ENCODE measurements at places on chromosomes 1 and 21.

DNA sequence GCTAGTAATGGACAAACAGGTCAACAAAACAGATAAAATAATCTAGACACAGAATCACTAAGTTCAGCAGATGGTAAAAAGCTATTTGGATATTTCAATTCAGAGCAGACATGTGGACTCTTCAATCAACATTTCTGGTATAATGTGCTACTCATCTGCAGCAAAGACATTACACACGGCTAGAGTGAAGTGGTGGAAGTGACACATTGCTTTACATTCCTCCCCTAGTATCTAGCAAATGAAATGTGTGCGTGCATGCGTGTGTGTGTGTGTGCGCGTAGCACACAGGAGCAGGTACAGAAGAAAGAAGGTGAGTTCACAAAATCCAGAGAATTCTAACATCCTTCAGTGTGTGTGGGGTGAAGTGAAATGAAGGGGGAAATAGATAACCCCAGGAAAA, 8.3 kb downstream of the AHCTF1 start:
- no peak for DNase-seq

- DNase-seq: no peak
Measured at GRCh38 chr21:42737951-42738590, 84.7 kb downstream of the PDE9A start.

DNA sequence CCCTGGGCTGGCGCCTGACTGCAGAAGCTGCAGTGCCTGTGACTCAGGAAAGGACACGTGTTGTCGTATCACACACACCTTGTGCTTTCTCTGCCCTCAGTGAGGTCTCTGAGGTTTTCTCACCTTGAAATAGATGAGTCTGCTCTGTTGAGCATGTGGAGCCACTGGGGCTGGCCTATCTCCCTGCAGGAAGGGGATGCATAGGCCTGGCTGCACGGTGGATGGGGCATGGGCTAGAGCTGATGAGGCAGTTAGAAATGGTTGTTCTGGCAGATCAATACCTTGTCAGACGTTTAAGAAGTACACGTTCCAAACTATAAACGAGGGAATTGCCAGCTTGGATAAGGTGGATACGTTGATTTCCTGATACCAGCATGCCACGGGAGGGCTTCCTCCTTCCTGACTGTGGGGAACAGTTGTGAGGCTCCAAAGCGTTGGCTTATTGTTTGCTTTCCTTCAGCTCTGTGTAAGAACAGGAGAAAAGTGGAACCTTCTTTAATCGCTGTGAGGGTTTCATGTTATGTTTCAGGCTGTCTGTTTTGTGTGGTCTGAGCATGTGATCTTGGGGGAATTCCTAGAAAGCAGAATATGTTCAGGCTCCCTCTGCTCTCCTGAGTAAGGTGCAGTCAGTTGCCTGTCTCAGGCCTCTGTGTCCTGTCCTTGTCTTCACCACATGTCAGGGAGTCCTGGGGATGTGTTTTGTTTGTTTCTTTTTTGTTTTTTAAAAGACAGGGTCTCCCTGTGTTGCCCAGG, 44.8 kb downstream of the PCNT start:
- DNase-seq: no peak

DNA sequence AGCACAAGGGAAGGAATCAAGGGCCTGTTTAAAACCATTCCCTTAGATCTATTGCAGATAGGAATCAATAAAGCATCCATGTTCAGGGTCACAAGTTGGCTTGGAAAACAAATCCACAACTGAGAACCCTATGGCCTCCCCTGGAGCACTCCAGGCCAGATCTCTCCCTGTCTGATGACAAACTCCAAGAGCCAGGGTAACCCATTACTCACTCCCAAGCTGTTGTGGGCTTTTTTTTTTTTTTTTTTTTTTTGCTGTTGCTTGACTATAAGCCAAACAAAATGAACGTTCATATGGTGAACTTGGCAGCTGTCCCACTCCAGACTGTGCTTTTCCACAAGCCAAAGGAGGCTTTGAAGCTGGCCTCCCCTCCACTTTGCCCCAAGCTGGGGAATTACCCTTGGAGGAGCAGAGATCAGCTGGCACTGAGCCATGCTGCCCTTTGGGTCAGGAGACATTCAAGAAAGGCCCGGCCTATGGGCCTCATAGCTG, 35.7 kb upstream of the VAV3 start:
- DNase-seq: peak; percentile 87

DNA sequence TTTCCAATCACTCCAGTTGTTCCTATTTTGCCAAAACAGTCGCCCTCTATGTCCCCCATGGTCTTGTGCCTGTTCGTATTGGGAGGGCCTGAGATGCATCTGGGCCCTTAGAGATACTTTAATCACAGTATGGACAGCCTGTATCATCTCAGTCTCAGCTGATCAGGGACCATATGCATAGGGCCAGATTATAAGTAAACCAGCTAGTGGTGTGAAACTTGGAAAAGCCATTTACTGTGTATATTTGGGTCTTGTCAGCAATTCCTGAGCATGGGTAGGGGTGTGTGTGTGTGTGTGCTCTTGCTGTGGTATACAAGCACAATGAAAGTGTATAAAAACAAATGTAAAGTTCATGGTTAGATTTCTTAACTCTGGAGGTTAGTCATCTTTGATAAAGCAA, 22.8 kb downstream of the SH3BGR start:
- DNase-seq: no peak

DNA sequence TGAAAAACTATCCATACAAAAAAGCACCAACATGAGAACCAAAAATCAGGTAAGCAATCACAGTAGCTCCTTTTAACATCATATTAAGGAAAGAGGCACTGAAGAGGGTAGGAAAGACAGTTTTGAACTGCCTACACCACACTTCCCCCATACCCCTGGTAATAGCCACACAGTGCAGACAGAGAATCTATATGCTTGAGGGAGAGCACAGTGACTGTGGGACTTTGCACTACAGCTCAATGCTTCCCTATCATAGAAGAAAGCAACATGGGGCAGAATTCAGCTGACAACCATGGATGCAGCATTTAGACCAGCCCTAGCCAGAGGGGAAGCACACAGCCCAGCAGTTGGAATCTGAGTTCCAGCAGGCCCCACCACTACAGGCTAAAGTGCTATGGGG, 7.9 kb upstream of the TEX50 start:
- DNase-seq: no peak

DNA sequence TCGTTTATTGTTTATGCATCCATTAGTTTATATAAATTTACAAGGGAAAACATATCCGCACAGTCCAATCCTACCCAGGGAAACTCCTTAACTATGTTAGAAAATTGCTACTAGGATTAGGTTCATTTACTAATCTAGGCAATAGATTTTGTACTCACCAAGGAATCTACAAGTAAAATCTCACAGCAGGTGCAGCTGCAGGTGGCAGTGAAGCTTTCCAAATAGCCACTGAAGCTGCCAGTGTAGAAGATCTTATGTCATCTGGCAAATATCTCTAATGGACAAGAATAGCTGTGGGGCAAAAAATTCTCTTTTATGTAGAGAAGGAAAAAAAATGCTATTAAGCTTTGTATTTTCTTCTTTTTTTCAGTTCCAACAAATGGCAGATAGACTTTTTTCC, 963.4 kb upstream of the ADGRL4 start:
- DNase-seq: peak; percentile 6

- DNase-seq: no peak
Measured at GRCh38 chr1:215860833-215861232, 293.7 kb downstream of the KCTD3 start.

DNA sequence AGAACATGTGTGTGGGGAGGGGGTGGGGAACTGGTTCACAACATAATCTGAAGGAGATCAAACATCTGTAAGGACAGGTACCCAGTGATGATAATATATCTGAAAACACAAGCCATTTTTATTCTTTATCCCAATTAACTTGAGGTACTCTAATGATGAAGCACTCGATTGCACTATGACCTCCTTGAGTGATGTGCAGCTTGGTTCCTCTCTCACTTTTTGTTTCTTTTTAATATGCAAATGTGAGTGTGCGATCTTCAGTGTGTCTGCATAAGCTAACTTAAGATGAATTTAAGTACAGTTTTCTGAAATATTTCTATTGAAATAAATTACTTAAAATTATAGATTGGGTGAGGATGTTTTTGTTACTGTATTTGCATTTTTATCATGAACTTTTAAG, 50.6 kb upstream of the ANGPTL1 start:
- no peak for DNase-seq

GRCh38 chr21:44996096-44996495, 56.3 kb downstream of the SLX9 start:
- no peak for DNase-seq

GRCh38 chr1:209723756-209724693, 19.4 kb downstream of the HSD11B1 start:
- no peak for DNase-seq

DNA sequence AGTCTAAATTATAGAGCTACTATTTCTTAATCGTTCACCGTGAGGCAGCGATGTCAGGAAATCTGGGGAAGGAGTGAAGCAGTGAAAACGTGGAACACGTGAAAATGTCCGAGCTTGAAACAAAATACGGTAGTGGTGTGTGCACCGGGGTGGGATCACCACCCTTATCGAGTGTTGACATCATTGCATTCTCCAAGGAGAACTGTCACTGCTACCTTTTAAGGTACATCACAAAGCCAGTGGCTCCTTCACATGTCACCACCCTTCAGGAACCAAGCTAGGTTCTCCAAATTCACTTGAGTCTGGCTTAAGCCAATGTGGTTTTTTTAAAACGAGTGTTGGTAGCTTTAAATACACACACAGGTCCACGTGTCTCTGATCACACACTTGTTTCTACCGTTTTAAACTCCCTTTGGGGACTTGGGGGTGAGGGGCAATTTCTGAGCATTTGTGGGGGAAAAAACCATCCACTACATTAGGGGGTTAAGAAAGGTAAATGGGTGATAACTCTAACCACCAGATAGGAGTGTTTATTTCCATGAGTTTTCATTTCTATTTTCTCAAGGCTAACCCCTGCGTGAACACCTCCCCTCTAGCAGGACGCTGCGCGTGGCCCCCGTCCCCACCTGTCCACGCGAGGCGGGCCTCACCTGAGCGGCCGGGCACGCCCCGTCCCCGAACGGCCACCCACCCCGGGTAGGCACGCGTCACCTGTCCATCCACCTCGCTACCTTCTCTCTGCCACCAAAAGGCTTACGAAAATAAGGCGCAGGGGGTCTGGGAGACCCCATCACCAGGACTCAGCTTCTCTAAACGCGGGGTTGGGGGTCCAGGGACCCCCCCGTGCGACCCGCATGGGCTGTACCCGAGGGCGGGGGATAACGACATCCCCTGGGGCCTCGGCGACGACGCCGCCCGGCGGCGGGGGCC, 978 bp downstream of the PRDM15 start:
- peak; percentile 30 for DNase-seq

- no peak for DNase-seq
Measured at GRCh38 chr1:25583519-25584370, 32.8 kb upstream of the MAN1C1 start.

- DNase-seq: no peak
Measured at GRCh38 chr1:211647711-211648121, 27.7 kb downstream of the NEK2 start.

DNA sequence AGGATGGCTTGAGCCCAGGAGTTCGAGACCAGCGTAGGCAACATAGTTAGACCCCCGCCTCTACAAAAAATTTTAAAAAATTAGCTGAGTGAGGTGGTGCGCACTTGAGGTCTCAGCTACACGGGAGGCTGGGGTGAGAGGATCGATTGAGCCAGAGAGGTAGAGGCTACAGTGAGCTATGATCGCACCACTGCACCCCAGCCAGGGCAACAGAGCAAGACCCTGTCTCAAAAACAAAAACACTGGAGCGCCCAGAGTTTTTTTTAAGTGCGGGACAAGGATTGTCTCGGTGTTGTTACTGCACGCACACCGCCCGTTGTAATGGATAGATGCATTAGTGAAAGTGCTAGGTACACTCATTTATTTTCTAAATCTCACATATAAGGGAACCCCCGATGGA, 37.1 kb downstream of the PIK3CD start:
- DNase-seq: no peak

All from NCI-H1105 (cell line).